Hematopoietic multipotent progenitor cell treated with erythropoietin and hydrocortisone succinate and interleukin-3 and kit ligand, for 8 days (in vitro differentiated cells): ENCODE measurements at places on chromosomes 13 and 19.

- DNase-seq = no peak
Measured at GRCh38 chr19:37466277-37466797, 907 bp downstream of the ZNF569 start.

DNA sequence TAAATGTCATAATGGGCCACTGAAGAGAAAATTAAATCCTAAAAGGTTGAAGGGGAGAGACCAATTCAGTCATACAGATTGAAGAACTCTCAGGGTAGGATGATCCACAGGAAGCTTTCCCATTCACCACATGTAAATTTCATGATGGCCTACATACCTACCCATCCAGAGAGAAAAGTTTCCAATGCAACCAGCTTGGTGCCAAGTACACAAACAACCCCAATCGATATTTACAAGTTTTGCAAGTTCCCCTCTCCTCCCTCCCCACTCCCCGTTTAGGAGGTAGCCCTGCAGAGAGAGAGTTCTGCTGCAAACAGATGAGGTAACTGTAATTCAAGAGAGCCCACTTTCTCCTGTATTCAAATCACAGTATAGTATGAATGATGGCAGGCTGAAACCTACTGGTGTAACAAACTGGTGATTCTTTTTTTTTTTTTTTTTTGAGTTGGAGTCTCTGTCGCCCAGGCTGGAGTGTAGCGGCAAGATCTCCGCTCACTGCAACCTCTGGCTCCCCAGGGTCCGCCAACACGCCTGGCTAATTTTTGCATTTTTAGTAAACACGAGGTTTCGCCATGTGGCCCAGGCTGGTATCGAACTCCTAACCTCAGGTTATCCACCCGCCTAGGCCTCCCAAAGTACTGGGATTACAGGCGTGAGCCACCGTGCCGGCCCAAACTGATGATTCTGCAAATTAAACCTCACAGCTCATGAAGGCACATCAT, 14.4 kb downstream of the FOXO1 start:
- DNase-seq = no peak

GRCh38 chr13:108681986-108682575, 52.7 kb downstream of the MYO16 start:
- DNase-seq = no peak

- DNase-seq = no peak
Measured at GRCh38 chr19:19050731-19051130, 13.1 kb upstream of the SLC25A42 start.

GRCh38 chr19:16661480-16662034, 618 bp downstream of the TMEM38A start:
- DNase-seq = no peak

DNA sequence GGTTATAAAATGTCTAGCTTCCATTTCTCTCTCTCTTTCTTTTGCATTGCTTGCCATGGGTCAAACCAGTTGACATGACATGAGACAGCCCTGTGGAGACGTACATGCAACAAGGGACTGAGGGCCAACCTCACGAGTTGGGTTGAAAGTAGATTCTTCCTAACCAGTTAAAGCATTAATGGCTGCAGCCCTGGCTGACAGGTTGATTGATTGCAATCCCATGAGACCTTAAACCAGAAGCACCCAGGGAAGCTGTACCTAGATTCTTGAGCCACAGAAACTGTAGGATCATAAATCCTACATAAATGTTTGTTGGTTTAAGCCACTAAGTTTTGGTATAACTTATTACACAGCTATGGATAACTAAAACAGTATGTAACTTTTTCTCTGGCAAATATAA, 373.8 kb downstream of the DACH1 start:
- DNase-seq = no peak

GRCh38 chr13:110512198-110512740, 49.3 kb downstream of the RAB20 start:
- no peak for DNase-seq

GRCh38 chr13:96646515-96647211, 347.6 kb downstream of the OXGR1 start:
- DNase-seq = no peak

GRCh38 chr13:58048670-58049069, 417.1 kb downstream of the PCDH17 start:
- no peak for DNase-seq

DNA sequence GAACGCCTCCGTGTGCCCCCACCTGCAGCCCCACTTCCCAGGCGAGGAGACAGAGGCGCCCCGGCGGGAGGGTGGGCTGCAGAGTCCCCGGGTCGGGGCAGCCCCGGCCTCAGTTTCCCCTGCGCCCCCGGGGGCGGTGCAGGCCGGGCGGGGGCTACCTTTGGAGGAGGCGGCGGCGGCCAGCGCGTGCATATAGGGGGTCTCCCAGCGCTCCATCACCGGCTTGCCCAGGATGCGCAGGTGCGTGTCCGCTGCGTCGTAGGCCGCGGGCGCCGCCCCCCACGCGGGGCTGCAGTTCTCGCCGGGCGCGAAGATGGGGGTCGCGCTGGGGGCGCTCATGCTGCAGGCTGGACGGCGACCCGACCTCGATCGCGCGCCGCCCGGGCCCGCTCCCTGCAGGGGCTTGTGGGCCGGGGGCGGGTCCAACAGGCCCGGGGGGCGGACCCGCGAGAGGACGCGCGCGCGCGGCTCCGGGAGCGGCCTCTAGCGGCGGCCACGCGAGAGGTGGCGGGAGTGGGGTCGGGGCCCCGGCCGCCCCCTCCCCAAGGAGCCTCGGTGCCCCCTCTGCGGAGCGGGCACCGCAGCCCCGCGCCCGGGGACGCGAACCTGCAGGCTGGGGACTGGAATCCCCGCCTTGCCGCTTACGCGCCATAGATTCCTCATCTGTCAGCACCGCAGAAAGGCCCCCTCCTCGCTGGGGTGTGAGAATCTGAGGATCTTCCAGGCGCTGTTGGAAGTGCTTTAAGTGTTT, at the start of gene GAMT:
GAMT (minus strand) TSS at position 405 of the 751 bp plus-strand sequence; CDS start at position 339, 66 bp downstream.
- no peak for DNase-seq

GRCh38 chr13:100523411-100523810, 65.2 kb downstream of the GGACT start:
- DNase-seq = no peak

- DNase-seq = no peak
Measured at GRCh38 chr13:73365681-73366080, 306.9 kb downstream of the KLF5 start.

- no peak for DNase-seq
Measured at GRCh38 chr13:51717786-51718398, 86.1 kb downstream of the DHRS12 start.

- DNase-seq = peak; percentile 42
Measured at GRCh38 chr19:6481541-6482342, at the start of gene DENND1C. TSS of gene DENND1C (minus strand) at chr19:6481787. CDS start at chr19:6481695, 92 bp downstream.

DNA sequence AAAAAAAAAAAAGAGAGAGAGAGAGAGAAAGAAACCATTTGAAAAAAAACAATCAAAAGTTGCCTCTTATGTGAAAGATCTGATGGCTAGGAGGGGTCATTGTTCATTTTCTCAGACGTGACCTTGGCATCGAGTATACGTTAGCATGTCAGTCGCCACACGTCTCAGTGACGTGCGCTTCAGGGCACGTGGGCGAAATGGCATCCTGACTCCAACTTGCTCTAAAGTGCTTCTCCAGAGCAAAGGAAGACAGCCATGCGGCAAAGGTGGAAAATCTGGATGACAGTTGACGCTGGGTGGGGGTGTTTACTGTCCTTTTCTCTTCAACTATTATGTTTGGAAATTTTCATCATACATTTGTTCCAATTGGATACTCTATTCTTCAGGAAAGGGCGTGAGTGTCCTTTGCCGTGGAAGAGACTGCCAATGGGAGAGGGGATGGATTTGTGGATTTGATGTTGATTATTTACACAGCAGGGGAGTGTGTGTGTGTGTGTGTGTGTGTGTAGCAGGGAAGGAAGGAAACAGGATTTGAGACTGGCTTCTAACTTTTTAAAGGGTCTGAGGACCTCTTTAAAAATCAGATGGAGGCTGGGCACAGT, 25.0 kb downstream of the KLF2 start:
- DNase-seq = no peak

DNA sequence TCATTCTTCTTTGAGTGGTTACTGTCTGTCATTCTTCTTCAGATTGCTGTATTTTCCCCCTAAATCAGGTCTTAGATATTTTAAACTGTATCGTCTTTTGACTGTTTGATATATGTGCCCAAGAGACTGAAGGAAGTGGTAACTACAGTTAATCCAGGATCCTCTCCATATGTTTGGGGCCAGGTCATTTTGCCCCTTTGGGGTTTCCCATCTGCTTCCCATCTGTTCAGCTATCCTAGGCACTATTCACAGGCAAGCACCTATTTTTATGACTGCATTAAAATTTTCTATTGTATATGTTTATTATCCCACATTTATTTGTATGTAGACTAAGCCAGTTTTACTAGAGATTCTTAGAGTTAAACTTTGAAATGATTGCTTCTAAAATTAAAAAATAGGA, 244.2 kb downstream of the PCCA start:
- no peak for DNase-seq

DNA sequence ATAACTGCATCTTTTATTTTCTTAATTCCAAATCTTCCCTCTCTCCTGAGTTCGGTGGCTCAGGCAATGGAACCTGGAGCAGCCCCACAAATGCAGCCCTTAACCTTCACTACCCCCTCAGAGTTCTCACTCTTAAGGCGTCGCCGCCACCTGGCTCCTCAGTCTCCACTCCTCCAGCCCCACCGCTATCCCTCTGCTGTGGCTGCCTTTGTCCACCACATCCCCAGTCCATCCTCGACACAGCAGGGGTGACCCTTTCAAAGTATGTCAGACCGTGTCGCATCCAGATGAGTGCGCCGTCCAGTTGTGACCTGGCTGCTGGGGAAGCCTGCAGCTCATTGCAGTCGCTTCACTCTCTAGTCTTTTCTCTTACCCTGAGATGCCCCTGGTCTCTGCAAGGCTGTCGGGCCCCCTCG, 1.0 kb downstream of the SPPL2B start:
- peak; percentile 15 for DNase-seq

- no peak for DNase-seq
Measured at GRCh38 chr13:105345131-105345530, 1190.3 kb downstream of the EFNB2 start.

DNA sequence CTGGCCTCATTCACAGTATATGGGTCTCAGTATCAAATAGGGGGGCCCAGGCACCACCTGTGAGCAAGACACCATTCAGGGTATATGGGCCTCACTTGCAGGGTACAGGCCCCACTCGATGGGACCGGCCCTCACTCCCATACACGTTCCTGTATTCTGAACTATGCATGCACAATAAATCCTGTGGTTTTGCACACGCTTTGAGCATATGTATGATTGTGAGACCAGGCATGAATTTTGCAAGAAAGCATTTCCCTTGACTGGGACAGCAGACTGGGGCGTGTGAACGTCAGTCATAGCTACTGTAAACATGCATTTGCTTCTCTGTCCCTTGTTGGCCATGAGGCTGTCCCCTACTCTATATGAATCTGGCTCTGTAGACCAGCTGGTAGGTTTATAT, 637 bp upstream of the PNMA8B start:
- no peak for DNase-seq
